ENCODE measurements at places on chromosomes 2 and 18.

- no peak for DNase-seq
Observed at GRCh38 chr2:191950132-191950874, 103.4 kb upstream of the CAVIN2 start.

DNA sequence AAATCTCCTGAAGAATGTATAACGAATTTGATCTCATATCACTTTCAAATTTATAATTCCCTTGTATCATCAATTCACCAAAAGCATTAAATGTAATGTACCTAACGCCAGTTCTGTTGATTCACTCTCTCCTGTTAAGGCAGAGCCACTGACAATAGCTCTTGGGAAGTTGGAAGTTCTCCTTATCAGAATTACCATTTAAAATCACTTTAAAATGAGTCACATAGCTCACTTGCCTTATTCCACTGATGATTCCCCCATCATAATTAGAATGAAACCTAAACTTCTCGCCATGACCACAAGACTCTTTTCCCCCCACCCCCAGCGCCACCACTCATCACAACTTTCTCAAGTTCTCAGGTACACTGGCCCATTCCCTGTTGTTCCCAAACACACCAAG lies 117.1 kb downstream of the PID1 start:
- DNase-seq = no peak

GRCh38 chr2:84038866-84039265 lies 420.2 kb downstream of the SUCLG1 start:
- no peak for DNase-seq

- no peak for DNase-seq
Observed at GRCh38 chr2:58708565-58708964, 467.4 kb upstream of the FANCL start.
